ENCODE measurements at places on chromosomes 1 and 21. TPM values are rescaled to one million over a fixed set of nuclear protein-coding genes. Genes with fewer than 3 reads are reported as not detected.

GRCh38 chr21:24290151-24290833, 1317.0 kb downstream of the MRPL39 start:
- no peak for DNase-seq

DNA sequence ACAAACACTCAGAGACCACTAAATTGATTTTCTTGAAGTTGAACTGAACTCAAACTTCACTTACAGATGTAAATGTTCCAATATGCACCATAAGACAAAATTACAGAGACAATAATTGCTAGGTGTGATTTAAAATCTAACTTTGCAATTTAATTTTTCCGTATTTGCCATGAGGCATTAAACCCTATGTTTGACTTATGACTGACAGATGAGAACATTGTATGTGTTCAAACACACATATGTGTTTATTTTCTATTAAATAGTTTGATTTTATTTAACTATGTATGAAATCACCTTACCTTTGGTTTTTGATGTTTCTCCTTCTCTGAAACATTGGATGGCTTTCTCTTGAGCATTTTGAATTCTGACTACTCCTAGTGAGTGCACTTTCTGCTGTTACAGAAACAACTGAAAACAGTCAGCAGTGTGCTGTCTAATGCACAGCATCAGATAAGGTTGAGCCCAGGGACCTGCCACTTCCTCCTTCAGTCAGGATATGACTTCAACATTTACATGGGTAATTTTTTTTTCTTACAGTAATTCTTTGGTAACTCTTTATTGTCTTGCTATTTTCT, at the start of gene SAMSN1:
Gene SAMSN1, minus strand, starts transcription at position 410 of the 575 bp plus-strand sequence. Its CDS starts 54 bp downstream, at position 356.
- DNase-seq: no peak

DNA sequence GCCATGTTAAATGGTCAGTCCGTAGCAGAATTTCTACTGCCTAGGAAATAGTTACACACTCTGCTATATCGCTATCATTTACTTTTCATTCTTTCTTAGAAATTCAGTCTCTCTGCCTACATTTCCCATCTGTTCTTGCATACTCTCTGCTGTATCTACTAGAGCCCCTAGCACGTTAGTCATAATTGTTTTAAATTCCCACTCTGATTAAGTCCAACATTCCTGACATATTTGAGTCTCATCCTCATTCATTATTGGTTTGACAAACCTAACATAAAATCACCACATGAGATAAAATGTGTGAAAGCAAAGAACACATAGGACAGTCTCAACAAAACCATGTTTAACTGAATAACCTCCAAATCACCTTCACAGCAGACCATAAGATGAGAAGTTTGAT, 513.6 kb downstream of the PLPP3 start:
- DNase-seq: no peak

The CAMK2N1 gene
- 8.2 TPM for total RNA-seq

DNA sequence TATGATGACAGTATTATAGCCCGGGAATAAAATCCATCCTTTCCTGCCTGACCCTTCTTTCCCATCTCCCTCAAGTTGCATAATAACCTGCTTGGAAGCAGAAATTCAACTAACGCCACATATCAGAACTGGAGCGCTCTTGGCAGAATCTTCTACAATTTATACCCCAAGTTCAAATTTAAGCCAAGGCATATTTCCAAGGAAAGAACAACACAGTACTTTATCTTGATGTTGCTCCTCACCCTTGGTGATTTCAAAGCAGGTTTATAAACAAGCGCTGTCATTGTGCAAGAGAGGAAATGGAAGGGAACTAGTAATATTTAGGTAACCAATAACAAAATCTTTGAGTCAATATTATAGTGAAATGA, 38.0 kb upstream of the PTGFRN start:
- no peak for DNase-seq

GRCh38 chr1:10900691-10901090, 104.2 kb upstream of the CASZ1 start:
- no peak for DNase-seq

GRCh38 chr1:52542085-52542688, 10.7 kb downstream of the TUT4 start:
- no peak for DNase-seq

The OR2T11 gene
- not detected for total RNA-seq

GRCh38 chr1:34166625-34167361, 1.8 kb upstream of the CSMD2 start:
- DNase-seq: peak; percentile 63

DNA sequence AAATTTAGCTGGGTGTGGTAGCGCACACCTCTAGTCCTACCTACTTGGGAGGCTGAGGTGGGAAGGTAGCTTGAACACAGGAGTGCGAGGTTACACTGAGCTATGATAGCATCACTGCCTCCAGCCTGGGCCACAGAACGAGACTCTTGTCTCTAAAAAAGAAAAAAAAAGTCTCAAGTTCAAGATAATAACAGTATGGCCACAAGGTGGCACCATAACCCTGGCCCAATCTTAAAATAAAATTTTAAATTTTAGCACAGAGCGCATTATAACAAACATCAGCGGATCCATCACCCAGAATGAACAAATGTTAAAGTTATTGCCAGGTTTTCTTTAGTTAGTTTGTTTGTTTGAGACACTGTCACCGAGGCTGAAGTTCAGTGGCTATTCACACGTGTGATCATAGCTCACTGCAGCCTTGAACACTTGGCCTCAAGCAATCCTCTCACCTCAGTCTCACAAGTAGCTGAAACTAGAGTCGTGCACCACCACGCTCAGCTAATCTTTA, 2.9 kb upstream of the HTR6 start:
- DNase-seq: no peak

- DNase-seq: no peak
These were observed 21.4 kb downstream of the SPSB1 start for GRCh38 chr1:9314111-9314510.

The RHOU gene
- total RNA-seq: 21.8 TPM

- no peak for DNase-seq
These were observed 2.3 kb downstream of the PCNT start for GRCh38 chr21:46326110-46326703.

The SLC37A1 gene
- total RNA-seq: 7.4 TPM

DNA sequence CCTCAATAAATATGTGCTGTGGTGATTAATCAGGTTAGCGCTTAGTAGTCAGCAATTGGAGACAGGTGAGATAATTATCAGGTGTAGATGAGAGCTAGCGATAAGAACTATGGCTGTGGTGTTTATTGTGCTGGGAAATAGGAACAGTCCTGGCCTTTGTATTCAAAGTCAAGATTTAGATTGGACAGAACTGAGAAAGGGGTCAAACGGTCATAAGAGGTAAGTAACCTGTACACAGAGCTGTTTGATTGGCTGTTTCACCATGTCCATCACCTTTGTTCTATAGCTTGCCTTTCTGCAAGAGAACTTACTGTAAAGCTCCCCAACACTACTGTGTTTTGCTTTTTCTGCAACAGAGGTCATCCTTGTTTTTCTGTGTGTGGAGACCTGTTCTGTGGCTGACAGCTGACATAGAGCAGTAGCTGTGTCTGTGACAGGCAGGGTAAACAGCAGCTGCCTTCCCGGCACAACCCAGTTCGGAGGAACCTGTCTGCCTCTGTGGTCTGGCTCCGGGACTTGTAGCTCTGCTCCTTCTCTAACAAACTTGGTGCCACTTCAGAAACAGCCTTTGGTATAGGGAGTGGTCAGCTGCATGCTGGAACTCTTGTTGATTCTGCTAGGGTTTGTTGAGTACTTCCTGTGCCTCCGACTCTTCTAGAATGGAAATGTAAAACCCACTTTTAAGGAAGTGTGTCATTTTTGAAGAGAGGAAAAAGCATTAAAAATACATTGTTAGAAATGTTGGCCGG, 21.1 kb upstream of the CDC42 start:
- DNase-seq: no peak

GRCh38 chr1:176466514-176466913, 3.5 kb downstream of the PAPPA2 start:
- DNase-seq: no peak

DNA sequence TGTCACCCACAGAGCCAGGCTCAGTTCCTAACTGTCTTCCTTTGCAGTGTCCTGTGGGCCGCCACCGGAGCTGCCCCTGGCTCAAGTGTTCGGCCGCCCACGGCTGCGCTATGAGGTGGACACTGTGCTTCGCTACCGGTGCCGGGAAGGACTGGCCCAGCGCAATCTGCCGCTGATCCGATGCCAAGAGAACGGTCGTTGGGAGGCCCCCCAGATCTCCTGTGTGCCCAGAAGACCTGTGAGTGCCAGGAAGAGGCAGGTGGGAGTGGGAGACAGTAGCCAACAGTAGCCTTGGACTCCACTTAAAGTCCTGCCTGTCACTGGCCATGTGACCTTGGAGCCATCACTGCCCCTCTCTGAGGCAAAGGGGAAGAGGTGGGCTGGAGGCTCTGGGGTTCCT, 16.6 kb downstream of the BCAN start:
- DNase-seq: no peak

The NME7 gene
- 15.9 TPM for total RNA-seq

DNA sequence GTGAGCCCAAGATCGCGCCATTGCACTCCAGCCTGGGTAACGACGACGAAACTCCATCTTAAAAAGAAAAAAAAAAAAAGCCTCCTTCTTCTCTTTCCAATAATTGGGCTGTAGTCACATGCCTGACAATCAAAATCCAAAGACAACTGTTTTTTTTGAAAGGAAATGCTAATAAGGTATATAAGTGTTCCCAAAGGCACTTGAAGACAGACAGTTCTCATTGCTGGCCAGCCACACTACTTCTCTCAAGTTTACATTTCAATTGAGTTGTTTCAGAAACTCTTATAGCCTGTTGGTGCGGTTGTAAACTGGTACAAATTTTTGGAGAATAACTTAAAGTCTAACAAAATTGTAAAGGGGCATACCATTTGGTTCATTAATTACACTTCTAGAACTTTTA, 23.3 kb downstream of the GATAD2B start:
- no peak for DNase-seq

The IFI44L gene
- 20.2 TPM for total RNA-seq

The LBR gene
- 48.8 TPM for total RNA-seq

The CHD1L gene
- 30.9 TPM for total RNA-seq

- no peak for DNase-seq
These were observed 26.9 kb downstream of the KIRREL1 start for GRCh38 chr1:158020259-158020885.

GRCh38 chr1:25568834-25569596, 25.6 kb downstream of the LDLRAP1 start:
- no peak for DNase-seq

The TAGLN2 gene
- total RNA-seq: 184 TPM

DNA sequence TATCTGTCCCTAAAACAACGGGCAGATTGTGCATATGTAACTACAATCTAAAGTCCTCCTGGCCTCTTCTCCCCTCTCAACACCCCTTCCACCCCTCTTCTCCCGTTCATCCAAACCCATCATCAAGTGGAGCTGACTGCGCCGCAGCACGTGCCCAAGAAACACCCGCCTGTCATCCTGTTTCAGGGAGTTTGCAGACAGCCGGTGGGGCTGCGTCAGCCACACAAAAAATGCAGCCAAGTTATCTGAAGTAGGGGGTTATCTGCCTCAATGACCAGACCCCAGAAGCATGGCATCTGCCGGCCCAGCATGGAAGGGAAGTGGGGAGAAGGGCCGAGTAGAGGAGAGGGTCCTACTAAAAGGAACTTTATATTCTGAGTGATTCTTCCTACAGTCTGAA, 49.0 kb downstream of the GPR161 start:
- DNase-seq: no peak

- no peak for DNase-seq
These were observed 40.2 kb downstream of the IL12RB2 start for GRCh38 chr1:67347688-67348472.

GRCh38 chr1:193355178-193355577, 168.8 kb upstream of the B3GALT2 start:
- DNase-seq: no peak

GRCh38 chr1:193014400-193014799, 44.8 kb downstream of the UCHL5 start:
- DNase-seq: no peak

- DNase-seq: no peak
These were observed 2.2 kb upstream of the KANK4 start for GRCh38 chr1:62321446-62321845.

DNA sequence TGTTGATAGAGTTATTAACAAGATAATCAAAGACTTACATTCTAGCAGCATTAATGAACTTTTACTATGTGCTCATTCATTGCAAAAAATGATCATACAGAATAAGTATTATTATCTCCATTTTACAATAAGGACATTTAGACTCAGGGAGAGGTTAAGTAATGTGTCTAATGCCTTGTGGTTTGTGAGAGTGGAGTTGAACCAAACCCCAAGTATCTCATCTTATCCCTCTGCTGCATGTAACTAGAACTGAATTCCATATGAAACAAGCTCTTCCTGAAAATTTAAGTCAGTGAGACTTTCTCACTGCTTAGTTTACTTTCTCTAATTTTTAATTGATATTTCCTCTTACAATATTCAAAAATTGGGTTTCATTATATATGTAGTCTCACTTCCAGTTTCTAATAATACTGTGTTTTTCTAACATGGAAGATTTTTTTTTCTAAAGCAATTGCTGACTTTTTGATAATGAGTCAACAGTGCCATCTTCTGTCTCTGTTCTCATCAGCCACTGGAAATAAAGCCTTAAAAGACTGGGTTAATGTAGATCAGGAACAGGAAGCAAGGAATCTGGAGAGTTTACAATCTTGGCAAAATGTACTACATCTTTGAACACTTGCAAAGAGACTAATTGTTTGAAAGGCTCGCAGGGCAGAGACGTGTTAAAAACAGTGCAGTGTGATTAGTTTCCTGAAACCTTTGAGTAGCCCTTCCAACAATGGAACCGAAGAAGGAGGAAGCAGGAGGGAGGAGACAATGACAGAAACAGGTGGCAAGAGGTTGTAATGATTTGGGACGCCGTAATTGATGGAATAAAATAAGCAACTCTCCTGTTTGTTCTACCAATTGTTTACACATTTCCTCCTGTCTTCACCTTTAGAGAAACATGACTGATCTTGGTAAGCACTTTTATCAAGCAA, 567.6 kb downstream of the MRPL39 start:
- no peak for DNase-seq

The ZNF695 gene
- total RNA-seq: 0.18 TPM

GRCh38 chr1:39104158-39105060, 78.3 kb downstream of the NDUFS5 start:
- DNase-seq: peak; percentile 65

DNA sequence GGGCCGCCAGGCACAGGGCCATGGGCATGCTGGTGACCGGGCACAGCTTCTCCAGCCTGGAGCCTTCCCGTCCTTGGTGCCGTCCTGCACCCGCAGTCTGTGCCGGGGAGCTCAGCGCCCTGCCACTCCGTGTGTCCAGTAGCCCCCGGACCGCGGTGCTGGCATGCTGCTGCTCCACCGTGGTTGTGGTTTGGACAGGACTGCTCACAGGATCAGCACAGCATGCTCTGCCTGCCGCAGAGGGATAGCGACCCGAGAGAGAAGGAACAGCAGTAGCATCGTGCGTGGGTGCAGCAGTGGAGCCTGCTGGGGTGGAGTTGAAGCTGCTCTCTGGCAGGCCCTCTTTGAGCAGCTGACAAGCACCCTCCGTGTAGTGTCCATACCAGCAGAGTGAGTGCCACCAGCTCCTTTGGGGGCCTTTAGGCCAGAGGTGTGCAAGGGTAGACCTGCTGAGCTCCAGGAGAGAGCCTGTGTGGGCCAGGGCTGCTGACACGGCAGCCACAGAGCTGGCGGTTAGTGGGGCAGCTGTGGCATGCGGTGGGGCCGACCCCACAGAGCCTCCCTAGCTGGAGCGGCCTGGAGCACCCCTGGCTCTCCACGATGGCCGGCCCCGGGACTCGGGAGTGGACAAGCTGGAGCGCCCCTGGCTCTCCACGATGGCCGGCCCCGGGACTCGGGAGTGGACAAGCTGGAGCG, 6.4 kb upstream of the PCBP3 start:
- no peak for DNase-seq

The GPX7 gene
- total RNA-seq: 12.2 TPM

- no peak for DNase-seq
These were observed 172.6 kb downstream of the CHRM3 start for GRCh38 chr1:239558991-239559390.
